ENCODE measurements at places on chromosomes 11 and 22.

- no peak for DNase-seq
Observed at GRCh38 chr11:71329786-71330185, 77.4 kb upstream of the SHANK2 start.

GRCh38 chr11:67099831-67100324, 19.2 kb upstream of the KDM2A start:
- no peak for DNase-seq

- DNase-seq: no peak
Observed at GRCh38 chr11:6249770-6250555, 9.7 kb upstream of the CCKBR start.

GRCh38 chr11:123235656-123236261, 40.7 kb upstream of the CLMP start:
- no peak for DNase-seq

- DNase-seq: no peak
Observed at GRCh38 chr22:48887394-48888332, 940.0 kb downstream of the BRD1 start.

DNA sequence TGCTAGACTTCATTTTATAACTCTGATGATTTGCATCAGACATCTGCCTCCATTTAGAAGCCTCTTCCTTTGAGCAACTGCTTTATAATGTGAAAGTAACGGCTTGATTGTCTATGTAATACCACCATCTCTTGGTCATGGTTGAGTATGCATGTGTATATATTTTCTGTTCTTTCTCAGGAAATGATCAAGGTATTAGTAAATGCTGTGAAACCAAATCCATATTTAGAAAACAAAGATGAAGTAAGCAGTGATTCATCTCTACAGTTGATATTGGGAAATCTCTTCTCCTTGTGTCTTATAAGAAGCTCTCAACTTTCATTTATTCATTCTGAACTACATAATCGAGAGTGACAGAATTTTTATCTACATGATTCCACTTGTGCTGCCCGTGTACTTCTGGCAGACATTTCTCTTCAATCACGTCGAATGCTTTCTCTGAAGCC, 104.6 kb upstream of the ANO3 start:
- no peak for DNase-seq

GRCh38 chr11:3003396-3004231, 11.5 kb upstream of the NAP1L4 start:
- no peak for DNase-seq

DNA sequence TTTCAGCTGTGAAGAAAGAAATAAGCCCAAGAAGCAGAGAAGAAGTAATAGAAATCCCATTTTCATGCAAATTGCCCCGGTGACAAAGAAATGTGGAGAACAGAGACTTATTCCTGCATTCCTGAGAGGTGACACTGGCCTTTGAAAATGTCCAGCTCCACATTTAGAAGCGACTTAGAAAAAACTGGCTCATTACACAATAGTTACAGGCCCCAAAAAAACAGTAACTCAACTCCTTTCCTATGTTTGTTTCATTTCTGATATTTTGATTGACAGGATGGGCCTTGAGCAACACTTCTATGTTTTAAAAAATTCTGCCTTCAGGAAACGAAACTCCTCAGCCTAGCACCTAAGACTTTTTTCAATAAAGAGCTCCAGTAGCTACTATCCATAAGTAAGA, 726.9 kb upstream of the TENM4 start:
- DNase-seq: no peak

DNA sequence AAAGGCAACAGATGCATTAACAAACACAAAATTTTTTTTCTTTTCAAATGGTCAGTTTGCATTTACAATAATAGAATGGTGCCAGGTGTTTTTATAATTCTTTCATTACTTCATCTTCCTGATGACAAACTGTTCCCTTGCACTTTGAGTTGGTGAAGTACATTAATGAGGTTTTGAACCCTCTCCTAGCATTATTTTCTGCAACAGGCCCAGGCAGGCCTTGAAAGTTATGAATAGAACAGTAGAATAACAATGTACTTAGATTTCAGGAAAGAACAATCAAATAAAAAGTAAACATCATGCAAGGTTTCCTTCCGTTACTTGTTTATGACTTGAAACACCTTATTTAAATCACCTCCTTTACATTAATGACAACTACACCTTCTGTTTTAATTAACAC, 9.6 kb downstream of the BTG4 start:
- no peak for DNase-seq
